Head of caudate nucleus (tissue), 42 donors: ENCODE measurements at places on chromosomes 3 and 15.

DNA sequence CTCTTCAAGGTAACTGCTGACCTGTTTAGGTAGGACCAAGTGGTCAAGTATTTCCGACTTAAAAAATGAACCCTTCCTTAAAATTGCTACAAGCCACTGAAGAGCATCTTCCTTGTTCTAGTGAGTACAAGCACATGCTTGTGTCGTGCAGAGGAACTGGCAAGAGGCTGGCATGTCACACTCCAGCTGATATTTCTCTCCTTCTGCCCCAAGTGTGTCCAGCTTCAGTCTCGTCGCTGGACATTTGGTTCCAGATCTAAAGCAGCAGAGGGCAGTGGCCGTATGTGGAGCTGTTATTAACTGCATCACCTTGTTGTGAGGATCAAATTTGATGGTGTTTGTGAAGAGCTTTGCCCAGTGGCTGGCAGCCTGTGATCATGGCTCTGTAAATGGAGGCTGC is 10.0 kb downstream of the RBP2 start:
- DNase-seq = no peak

DNA sequence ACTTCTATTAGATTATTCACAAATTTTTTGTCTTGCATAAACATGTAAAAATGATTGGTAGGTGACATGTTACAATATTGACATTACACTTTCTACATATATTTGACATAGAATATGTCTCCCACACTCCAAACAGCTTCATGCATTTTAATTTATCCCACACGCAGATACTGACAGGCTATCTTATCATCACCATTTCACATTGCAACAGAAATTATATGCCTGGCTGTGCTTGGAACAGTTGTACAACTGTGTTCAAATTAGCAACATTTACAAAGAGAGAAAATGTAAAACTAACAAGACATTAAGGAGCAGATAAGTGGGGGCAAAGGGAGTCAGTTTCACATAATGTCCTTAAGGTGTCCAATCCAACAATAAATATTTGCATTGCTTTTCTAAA is 1208.5 kb downstream of the NSUN3 start:
- no peak for DNase-seq

GRCh38 chr3:79461129-79461792 is 306.5 kb downstream of the ROBO1 start:
- no peak for DNase-seq

DNA sequence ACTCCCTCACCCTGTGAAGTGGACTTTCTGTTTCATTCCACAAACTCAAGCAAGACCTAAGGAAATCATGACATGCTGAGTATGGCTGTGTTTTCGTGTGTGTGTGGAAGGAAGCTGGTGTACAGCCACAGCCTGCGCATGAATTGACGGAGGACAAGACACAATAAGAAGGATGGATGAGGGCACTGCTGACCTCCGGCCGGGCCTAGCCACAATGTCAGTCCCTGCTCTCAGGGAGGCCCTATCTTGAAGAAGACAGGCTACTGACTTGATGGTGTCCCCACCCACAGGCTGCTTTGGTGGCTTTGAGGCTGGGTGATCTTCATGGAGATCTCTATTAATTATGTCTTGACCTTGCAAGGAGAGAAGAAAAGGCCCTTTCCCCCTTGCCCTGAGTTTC is 39.3 kb upstream of the CDCP1 start:
- no peak for DNase-seq

DNA sequence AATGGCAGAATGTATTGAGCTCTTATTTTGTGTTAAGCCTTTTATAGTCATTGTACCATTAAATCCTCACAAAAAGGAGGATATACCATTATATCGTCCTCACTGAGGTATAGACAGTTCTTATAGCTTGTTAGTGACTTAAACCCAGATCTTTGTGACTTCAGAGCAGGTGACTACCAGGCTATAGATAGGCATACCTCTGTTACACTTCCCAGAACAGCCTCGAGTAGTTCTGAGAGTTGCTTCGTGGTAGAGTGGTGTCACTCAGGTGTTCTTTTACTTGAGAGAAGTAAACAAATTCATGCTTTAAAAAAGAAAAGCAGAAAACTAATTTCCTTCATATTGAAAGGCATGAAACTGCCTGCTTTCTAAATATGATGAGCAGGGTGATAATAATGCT is 59.9 kb downstream of the SEC22A start:
- DNase-seq = no peak

- peak; percentile 38 for DNase-seq
Observed at GRCh38 chr15:48641416-48641815, 4.1 kb downstream of the FBN1 start.

GRCh38 chr3:44041726-44042125 is 200.0 kb upstream of the TOPAZ1 start:
- DNase-seq = no peak

GRCh38 chr3:7315037-7315436 is 454.1 kb downstream of the GRM7 start:
- no peak for DNase-seq
